ENCODE measurements at places on chromosomes 13 and 19.

DNA sequence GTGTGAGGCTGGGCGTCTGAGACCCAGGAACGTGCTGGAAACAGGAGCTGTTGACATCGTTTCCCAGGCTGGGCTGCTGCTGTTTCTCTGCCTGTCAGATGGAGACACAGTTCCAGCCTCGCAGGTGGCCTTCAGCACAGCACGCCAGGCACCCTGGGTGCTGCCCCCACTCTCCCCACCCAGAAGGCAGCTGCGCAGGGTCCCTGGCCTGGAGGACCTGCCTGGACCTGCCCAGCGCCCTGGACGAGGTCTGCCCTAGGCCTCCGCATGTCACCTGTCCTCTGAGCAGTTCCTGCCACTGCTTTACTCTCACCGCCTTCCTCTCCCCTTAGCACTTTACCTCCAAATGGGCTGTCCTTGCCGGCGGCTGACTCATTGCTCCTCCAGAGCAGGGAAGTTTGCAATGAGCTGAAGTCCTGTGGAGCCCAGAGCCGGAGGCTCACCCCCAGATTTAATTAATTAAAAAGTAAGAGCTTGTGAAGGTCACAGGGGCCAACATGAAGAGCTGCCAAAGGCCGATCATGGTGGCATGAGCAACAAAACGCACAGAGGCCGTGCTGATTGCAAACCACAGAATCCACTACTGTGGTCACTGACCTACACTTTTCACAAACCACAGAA, 32.2 kb downstream of the C13orf46 start:
- DNase-seq: peak; percentile 76

DNA sequence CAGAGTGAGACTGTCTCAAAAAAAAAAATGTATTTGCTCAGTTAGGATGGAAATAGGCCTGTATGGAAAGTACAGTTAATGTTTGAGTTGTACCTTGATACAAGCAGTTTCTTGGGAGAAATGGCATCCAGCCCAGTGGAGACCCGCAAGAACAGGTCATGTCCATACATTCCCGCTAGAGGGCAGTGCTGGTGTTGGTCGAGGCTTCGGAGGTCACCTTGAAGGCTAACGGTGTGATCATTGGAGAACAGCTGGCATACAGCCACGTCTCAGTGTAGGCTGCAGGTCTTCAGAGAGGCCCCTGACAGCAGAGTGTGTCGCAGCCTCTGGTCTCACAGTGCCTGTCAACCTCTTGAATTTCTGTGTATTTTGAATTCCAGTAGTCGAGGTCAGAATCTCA, 7.5 kb downstream of the ZNF610 start:
- peak; percentile 32 for DNase-seq

DNA sequence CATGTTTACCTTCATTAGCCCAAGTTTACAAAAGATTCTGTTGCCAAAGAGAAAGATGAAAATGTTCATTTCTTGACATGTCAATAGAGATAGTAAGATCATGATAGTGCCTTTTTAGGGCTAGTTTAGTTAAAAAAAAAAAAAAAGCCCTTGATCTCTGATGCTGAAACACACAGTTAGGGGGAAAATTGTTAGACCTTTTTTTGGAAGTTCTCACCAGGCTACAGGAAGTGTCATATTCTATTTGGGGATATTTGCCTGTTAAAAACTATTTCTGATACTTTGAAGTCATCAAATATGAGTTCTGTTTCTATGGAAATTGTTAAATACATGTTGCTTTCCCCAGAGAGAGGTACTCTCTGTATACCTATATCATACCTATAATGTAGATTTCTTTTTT, 21.6 kb downstream of the SLAIN1 start:
- no peak for DNase-seq

- DNase-seq: peak; percentile 73
Observed at GRCh38 chr19:572743-573518, 535 bp downstream of the BSG start.

DNA sequence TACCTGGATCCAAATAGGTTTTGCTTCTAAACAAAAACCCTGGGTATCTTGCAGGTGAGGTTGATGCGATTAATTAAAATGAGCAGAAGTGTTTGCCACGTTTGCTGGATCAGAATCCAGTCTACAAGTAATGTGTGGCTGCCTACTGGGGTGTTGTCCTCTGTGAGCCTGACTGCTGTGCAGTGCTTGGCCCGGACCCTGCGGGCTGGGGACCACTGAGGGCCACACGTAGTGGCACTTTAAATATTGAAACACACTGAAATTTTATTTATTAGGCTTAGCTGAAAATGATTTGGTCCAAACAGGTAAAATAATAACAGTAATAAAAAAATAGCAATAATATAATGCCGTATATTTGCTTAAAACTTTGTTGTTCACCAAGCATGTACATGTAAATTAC, 338.0 kb downstream of the MYO16 start:
- DNase-seq: no peak

All from astrocyte of the hippocampus (primary cell).